GM10248 (cell line): ENCODE measurements at places on chromosomes 7 and 10.

GRCh38 chr10:43260117-43260761, 6.6 kb downstream of the RASGEF1A start:
- DNase-seq, result no peak

DNA sequence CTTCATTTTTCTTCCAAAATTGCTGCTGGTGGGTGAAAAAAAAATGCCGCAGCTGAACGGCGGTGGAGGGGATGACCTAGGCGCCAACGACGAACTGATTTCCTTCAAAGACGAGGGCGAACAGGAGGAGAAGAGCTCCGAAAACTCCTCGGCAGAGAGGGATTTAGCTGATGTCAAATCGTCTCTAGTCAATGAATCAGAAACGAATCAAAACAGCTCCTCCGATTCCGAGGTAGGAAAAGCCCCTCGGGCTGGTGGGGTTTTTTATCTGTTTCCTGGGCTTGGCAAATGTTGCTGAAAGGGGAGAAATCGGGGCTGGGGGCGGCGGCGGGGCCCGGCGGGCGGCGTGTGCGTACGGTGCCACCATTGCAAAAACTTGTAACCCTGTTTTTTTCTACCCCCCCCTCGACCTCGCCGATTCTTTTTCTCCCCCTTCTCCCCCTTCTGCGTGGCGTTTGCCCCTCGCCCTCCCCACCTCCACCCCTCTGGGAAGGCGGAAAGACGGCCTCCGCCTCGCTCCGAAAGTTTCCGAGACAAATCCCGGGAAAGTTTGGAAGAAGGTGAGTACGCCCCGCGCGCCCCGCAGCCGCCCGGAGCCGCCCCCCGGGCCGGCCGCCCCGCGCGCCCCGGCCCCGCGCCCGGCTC, 789 bp downstream of the TCF7L2 start:
- peak; percentile 22 for DNase-seq

DNA sequence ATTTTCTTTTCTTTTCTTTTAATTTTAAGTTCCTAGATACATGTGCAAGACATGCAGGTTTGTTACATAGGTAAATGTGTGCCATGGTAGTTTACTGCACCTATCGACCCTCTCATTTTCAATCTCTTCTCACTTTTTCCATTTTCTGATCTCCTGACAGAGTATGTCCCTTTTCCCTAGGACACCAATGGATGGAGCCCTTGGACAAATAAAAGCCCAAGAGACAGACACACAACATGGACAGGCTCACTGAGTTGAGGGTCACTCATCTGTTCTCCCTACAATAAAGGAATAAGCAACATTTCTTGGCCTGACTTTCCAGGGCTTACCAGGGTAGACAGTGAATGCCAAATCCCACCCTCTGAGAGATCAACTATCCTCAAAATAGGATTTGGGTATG, 15.2 kb upstream of the UBE2D1 start:
- no peak for DNase-seq

DNA sequence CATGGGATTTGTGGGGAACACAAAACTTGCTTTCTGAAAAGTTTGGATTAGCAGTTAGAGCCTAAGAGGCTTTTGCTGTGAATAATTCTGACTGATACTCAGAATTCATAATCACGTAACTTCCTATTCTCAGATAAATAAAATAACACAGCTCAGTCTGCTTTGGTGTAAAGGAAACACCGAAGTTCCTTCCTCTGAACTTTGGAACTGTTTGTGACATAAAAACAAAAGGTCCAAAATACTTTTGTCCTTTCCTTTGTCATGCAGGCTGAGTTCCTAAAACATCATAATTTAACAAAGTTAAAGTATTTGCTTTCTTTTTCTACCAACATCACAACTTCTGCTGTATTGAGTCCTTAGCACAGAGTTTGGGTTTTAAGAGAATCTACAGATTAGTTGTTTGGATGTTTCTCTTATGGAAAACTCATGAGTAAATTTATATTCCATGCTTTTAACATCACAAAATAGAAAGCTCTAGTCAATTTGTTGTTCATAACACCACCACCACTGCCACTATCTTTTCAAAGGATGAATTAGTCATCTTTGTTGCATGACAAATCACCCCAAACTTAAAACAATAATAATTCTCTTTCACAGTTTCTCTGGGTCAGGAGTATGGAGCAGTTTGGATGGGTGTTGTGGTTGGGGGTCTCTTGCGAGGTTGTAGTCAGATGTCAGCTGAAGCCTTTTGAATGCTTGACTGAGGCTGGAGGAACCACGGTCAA, 123.4 kb downstream of the REEP3 start:
- no peak for DNase-seq
